ENCODE measurements at places on chromosomes 7 and 10.

DNA sequence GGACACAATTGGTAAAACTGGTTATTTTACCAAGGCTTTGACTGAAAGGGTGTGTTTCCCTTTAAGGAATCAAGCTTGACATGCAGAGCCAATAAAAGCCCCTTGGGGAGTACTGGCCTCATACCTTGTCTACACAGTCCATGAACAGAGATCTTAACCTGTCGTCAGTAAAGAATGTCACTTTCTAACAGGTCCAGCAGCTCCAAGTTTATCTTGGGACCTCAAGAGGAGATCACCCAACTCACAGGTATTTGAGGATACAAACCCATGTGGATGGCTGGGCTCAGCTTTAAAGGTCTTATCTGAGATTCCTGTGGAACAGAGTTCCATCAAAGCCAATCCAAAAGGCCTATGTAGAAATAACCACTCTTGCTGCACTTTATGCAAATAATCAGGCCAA is 61.3 kb downstream of the COA1 start:
- DNase-seq = no peak

DNA sequence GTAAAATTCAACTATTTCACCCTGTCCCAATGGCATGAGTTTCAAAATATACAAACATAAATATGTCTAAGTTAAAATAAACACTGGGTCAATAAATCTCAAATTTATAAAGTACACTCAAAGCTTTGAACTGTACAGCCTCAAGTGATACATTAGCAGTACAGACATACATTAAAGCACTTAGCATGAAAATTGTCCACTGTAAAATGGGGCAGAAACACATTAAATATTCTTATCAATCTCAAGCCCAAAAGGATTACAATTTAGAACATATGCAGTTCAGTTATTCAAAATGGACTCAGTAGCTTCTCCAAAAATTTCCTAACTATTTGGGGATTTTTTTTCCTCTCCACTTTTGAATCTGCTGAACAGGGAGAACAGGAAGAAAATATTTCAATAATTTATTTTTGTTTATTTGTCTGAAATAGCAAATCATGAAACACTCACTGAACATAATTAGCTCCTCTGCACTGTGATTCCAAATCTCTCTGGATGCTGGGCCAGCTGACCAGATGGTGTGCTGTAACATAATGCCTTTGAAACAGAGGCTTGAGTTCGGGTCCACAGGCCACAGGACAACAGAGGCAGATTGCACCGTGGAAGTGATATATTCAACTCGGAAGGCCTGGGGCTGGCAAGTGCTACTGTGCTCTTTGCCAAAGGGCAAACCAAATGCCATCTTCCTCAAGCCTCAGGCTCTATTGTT is 248.9 kb upstream of the LRRN3 start:
- no peak for DNase-seq

DNA sequence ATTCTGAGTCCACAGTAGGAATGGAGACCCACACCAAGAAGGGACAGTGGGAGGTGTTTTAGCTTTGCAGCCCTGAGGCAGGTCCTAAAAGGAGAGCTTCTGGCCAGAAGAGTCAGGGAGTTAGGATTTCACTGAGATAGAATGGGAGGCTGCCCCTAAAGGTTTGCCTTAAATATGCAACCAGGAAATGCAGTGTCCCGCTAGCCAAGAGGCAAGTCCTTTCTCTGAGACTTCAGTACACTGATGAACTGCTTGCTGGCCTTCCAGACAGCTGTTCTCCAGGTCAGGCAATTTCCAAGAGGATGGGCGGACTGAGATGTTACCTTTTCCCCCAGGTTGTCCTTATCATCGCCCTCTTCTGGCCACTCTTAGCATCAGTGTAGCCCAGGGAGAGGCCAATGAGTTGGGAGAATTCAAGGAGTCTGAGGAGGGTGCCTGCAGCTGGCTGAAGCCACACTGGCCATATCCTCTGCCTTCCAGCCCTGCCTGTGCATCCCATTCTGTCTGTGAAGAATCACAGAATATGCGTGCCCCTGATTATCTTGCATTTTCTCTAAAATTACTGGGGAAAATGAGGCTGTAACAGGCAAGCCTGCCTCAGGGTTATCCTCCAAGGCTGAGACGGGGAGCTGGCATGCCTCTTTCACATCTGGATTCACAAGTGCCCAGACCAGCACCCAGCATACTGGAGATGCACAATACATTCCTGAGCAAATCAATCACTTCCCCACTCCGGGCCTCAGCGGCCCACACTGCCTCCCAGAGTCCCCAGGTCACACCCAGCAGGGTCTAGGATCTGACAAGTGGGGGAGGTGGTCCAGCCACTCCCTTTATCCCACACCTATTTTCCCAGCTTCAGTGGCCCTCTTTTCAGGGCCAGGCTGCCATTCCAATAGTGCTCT is 2.4 kb downstream of the TLL2 start:
- DNase-seq = no peak

DNA sequence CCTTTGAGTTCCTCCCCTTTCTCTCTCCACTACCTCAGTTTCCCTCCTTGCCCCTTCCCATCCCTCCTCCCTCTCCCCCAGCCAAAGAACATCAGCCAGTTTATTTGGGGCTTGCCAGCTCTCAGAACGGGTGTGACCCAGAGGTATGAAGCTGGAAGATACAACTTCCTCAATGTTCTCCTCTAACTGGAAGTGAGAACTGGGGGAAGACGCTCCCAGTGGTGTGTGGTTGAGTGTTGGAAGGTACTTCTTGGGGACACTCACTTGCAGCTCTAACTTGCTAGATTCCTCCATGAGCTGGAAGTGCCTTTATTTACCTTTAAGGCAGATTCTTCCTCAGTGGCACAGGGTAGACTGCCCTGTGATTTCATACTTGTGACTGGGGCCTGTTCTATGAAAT is 110.5 kb upstream of the HABP2 start:
- DNase-seq = no peak

- no peak for DNase-seq
Measured at GRCh38 chr7:7737674-7738073, 19.3 kb upstream of the RPA3 start.

GRCh38 chr10:59536167-59537014 is 173.3 kb downstream of the SLC16A9 start:
- peak; percentile 87 for DNase-seq

GRCh38 chr10:60465801-60466200 is 76.1 kb upstream of the ANK3 start:
- no peak for DNase-seq

DNA sequence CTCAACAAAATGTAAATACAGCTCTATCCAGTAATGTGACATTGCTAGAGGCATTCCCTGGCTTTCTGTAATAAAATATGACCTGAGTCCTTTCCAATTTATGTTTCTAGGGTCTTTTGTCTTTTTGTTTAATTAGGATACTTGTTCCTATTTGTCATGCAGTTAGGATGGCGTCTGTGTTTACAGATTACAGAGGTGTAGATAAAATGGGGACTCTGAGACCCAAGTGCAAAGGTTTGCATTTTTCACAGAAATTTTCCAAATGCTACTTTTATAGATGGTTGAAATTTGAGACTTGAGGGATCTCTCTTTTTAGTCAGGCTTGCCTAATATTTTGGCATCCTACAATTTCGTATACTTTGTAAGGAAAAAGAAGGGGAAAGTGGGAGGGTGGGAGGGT is 332.4 kb downstream of the PTEN start:
- no peak for DNase-seq

GRCh38 chr10:63630931-63631680 is 109.9 kb downstream of the REEP3 start:
- DNase-seq = no peak

- no peak for DNase-seq
Measured at GRCh38 chr10:16519250-16519907, 2.3 kb downstream of the C1QL3 start.

GRCh38 chr10:97701438-97702069 is 12.0 kb upstream of the MARVELD1 start:
- peak; percentile 68 for DNase-seq

DNA sequence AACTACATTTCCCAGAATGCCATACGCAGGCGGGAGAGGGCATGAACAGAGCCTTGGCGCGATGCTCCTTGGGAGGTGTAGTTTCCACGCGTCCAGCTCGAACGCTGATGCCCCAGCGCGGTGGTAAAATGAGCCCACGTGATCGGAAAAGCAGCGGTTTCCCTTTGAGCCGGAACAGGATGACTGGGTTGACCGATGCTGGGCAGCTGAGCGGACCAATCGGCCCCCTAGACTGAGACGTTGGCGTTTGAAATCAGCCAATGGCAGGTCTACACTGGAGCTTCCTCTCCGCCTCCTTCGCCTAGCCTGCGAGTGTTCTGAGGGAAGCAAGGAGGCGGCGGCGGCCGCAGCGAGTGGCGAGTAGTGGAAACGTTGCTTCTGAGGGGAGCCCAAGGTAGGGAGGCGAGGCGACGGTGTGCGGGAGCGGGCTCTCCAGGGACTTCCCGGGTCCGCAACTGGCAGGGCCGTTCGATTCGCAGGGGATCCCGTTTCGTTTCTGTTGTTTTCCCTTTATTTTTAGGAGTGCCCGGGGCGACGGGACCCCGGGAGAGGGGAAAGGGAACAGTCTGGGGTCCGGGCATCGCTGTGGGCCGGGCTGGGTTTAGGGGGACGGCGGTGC is at the start of gene BUB3:
TSS of gene BUB3 (plus strand) at position 311 of the 619 bp plus-strand sequence. CDS start 516 bp downstream, outside the sequence.
- peak; percentile 100 for DNase-seq

DNA sequence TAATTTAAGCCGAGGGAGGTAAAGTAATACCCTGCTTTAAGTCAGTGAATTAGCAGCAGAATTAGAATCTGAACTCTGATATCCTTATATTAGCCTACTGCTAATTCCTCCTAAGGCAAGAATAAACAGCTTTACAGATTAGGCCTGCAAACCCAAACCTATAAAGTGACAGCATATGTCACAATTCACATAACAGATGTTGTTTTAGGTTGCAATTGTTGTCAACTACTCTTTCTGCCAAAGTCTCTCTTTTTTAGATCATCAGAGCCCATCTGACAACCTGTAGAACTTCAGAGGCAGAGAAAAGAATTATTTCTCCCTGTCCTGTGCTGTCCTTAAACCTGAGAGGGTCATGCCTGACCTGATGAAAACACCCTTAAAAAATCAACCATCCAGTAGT is 167.2 kb downstream of the PRKG1 start:
- DNase-seq = no peak

GRCh38 chr7:137342265-137342664 is 1.3 kb downstream of the PTN start:
- peak; percentile 38 for DNase-seq

- no peak for DNase-seq
Measured at GRCh38 chr10:43734716-43735115, 86.0 kb upstream of the ZNF32 start.

- DNase-seq = peak; percentile 26
Measured at GRCh38 chr7:86784765-86785164, 141.1 kb downstream of the GRM3 start.

DNA sequence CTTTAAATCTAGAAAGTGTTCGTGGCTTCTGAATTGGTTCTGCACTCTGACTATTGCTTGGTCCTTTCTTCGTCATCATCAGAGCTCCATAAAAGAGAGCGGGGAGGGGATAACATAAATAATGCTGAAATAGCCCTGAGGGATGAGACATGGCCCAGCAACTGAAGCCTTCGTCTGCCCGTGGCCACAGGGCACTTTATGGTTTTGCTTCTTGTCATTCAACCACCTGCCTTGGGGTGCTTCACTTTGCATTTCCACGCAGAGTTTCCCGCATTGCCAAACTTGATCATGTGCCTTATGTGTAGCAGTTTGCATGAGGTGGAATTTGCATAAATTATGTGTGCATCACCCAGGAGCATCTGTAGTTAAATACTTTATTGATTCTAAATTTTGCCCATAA is 15.9 kb downstream of the GSTO2 start:
- no peak for DNase-seq

GRCh38 chr10:47038881-47039561 is 127.8 kb downstream of the PTPN20 start:
- no peak for DNase-seq

- no peak for DNase-seq
Measured at GRCh38 chr10:70593513-70593890, 9.0 kb downstream of the PRF1 start.

DNA sequence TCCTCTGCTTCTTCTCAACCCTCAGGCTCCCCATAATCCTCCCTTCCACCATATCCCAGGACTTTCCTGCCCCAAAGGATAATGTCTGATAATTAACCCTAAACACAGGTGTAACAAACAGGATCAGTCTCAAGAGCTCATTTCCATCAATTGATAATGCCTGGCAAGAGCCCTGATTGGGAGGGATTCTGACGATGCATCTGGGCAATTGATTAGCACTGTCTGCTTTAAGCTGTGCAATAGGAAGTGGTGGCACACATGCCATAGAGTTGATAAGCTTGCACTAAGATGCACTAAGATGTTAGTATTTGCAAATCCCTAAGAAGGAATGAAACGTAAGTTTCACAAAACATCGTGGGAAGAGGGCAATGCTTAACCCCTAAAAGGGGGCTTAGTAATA is 27.4 kb upstream of the EGR2 start:
- no peak for DNase-seq

- peak; percentile 86 for DNase-seq
Measured at GRCh38 chr10:29841724-29842649, 207.2 kb upstream of the SVIL start.

- DNase-seq = no peak
Measured at GRCh38 chr10:58743466-58744115, 230.9 kb downstream of the BICC1 start.

DNA sequence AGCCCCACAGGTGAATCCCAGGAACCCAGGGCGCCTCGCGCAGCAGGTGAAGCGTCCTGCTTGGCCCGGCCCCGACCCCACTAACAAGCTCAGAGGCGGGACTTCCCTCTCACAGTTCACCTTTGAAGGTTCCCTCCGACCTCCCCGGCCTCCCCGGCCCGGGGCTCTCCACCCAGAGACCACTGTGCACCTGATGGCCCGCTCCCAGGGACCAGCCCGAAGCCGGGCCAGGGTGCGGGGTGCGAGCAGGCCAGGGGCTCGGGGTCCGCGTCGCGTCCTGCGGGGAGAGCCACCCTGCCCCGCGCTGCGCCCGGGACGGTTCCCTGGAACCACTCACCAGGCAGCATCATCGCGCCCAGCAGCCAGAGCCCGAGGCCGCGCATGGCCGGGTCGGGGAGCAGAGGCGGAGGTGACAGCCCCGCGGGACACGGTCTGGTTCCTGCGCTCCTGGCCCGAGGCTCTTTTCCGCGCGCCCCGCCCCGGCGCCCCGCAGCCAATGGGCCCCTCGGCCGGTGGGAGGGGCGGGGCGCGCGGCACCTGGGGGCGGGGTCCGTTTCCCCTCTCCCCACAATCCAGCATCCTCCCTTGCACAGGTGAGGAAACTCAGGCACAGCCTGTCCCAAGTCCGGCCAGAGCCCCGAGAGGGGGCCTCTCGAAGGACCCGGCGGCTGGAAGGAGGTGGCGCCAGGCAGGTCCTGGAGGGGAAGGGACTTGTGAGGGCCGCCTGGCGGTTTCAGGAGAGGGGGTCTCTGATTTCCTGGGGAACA is at the start of gene ADAM8:
TSS of gene ADAM8 (minus strand) at position 434 of the 767 bp plus-strand sequence. CDS start at position 383, 51 bp downstream.
- no peak for DNase-seq

DNA sequence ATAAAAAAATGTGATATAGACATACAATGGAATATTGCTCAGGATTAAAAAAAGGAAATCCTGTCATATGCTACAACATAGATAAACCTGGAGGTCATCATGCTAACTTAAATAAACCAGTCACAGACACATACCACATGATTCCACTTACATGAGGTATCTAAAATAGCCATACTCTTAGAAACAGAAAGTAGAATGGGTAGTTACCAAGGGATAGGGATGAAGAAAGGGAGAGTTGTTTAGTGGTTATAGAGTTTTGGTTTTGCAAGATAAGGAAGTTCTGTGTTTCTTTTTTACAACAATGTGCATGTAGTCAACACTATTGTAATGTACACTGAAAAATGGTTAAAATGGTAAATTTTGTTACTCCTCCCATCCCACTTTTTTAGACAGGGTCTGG is 30.5 kb downstream of the BICC1 start:
- DNase-seq = no peak
